Adrenal gland (tissue), 19 donors: ENCODE measurements at places on chromosomes 5 and 9.

DNA sequence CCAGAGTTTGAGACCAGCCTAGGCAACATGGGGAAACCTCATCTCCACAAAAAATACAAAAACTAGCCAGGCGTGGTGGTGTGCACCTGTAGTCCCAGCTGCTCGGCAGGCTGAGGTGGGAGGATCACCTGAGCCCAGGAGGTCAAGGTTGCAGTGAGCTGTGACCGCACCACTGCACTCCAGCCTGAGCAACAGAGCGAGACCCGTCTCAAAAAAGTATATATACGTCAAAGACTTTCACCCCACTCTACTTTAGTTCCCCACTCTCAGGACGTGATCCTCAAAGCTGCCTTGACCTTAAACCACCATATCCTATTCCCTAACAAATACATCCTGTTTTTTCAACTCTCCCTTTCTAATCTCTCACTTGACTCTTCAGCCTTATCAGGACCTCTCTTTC, 41.0 kb downstream of the PCDHGC5 start:
- no peak for DNase-seq

GRCh38 chr9:83623679-83624076, 735 bp downstream of the IDNK start:
- no peak for DNase-seq

GRCh38 chr5:51890435-51891116, 507.3 kb downstream of the ISL1 start:
- DNase-seq: no peak

GRCh38 chr9:14062586-14063221, 251.2 kb downstream of the NFIB start:
- DNase-seq: no peak

GRCh38 chr9:116320290-116320689, 166.7 kb downstream of the PAPPA start:
- no peak for DNase-seq

- no peak for DNase-seq
Observed at GRCh38 chr5:168005093-168005492, 286.4 kb upstream of the WWC1 start.

- DNase-seq: no peak
Observed at GRCh38 chr5:98309785-98310598, 463.5 kb upstream of the RGMB start.

DNA sequence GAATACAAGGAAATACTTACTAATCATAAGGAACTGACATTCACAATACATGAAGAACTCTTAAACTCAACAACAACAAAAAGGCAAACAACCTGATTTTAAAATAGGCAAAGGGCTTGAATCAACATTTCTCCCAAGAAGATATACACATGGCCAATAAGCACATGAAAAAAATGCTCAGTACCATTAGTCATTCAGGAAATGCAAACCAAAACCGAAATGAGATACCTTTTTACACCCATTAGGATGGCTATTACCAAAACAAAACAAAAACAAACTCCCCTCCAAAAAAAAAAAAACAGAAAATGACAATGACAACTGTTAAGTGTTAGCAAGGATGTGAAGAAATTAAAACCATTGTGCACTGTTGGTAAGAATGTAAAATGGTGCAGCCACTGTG, 104.1 kb upstream of the ZNF462 start:
- DNase-seq: no peak

DNA sequence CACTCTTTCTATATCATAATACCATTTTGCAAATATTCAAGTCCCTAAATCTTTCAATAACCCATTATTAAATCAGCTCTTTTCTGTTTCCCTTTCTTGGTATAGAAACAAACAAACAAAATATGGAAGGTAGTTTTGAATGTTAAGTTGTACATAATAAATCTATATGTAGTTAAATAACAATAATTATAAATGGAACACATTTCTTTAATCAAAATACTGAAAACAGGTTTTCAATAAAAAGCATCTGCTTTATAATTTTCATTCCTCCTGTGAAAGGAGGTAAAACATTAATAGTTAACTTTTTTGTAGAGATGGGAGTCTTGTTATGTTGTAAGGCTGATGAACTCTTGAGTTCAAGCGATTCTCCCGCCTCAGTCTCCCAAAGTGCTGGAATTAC, 54.2 kb downstream of the CDKL3 start:
- no peak for DNase-seq

DNA sequence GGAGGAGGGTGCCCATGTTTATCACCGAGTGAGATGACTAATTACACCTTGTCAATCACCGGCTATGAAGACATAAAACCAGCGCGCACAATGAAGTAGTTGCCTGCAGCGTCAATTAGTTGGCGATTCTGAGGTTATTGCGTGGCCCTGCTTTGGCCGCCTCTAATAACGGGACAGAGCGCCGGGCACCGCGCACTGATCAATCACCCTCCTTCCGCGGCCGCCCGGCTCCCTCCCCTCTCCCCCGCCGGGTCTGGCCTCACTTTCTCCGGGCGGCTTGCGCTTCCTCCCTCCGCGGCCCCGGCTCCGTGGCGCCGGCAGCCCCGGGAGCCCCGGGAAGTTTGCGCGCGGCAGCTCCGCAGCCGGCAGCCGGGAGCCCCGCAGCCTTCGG, 3.3 kb upstream of the LHX2 start:
- DNase-seq: no peak

- no peak for DNase-seq
Observed at GRCh38 chr9:133120501-133121197, 391 bp downstream of the RALGDS start.

DNA sequence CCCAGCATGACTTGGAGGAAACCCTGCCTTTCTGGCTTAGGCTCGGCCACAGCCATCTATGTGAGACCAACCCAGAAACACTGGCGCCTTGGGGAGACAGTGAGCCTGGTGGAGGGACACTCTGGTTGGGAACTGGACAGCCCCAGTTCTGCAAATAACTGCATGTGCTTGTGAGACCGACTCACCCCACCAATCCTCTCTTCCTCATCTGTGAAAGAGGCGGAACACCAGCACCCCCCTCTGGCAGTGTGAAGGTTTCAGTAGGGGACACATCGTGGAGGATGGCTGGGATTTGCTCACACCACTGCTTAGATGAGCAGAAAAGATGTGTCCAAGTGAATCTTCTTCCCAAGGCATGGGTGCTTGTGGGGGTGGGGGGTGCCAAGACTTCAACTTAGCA, 43.4 kb upstream of the N4BP3 start:
- DNase-seq: no peak

DNA sequence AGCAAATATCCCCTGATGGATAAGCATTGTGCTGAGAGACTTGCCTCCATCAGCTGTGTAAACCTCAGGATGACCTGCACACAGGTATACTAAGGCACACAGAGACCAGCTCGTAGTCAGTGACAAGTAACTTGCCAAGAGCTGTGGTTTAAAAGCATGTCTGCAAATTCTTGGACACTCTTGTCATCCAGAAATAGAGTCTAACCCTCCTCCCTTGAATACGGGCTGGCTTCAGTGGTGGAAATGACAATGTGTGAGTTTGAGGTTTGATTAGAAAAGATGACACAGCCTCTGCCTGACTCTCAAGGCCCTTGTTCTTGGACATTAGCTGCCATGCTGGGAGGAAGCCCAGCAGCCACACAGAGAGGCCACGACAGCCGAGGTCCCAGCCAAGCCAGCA, 114.4 kb downstream of the GADD45G start:
- DNase-seq: no peak

- DNase-seq: no peak
Observed at GRCh38 chr9:104227108-104227507, 133.0 kb downstream of the SMC2 start.

- DNase-seq: no peak
Observed at GRCh38 chr5:32163785-32164184, 10.3 kb downstream of the GOLPH3 start.

DNA sequence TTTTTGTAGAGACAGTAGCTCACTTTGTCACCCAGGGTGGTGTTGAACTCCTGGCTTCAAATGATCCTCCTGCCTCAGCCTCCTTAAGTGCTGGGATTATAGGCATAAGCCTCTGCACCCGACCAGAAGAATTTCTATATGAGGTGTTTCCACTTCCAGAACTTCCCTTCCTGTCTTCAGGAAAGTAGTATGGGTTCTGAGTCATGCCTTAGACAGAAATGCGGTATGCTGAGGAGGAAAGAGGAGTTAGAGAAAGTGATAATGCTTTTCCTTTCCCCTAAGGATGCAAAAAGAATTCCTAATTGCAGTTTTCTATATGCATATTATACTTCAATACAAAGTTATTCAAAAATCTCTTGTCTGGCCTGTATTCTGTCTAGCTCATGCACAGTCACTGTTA, 16.4 kb upstream of the ADAMTSL1 start:
- no peak for DNase-seq

DNA sequence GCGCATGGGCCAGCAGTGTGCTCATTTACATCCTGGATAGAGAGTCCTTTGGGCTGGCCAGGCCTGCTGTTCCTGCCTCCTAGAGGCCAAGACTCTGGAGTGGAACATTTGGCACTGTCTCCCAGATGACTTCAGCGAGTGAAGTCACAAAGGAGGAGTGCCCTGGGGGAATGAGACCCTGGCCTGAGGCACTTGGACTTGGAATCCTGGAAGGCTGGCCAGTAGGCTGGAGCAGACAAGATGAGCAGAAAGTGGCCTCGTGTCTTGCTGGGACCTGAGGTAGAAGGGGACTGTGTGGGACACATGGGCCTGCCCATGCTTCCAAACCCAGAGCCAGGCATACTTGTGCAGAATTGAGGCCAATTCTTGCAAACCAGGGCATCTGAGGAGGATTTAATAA, at the start of gene TSSK1B:
TSS of gene TSSK1B (minus strand) at position 101 of the 400 bp plus-strand sequence. CDS start 150 bp downstream, outside the sequence.
- DNase-seq: no peak

GRCh38 chr9:137784641-137785513, 92.7 kb upstream of the CACNA1B start:
- no peak for DNase-seq

DNA sequence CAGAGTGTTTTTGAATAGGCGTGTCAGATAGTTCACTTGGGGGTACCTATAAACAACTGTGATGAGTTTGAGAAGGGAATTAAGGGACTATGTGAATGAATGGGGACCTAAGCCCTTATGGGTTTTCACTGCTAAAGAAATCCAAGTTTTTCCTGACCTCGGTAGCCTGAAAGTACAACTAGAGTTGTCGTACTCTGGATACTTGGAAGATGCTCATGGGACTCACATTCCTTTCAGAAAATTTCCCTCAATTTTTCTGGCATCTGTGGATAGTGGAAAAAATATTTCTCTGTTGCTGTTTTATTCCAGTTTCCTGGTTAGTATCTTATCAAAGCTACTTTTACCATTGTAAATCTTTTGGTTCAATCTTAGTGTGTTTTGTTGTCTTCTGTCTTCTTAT, 1112.3 kb upstream of the SEMA6A start:
- no peak for DNase-seq

DNA sequence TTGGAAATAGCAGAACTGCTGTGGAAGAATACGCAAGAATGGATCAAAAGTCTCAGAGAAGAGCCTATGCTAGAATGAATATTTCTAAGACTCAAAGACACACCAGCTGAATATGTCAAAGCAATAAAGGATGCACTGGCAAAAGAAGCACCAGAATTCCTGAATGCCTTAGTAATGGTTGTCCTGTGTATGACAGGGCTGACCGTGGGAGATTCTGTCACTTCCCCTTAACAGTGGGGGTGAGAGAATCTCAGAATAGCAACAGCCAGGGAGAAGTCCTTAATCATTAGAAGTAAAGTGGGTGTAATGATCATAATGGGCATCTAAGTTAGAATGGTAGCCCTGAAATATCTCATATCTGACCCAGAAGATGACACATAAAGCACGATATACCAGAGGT, 14.6 kb upstream of the PRR16 start:
- no peak for DNase-seq

DNA sequence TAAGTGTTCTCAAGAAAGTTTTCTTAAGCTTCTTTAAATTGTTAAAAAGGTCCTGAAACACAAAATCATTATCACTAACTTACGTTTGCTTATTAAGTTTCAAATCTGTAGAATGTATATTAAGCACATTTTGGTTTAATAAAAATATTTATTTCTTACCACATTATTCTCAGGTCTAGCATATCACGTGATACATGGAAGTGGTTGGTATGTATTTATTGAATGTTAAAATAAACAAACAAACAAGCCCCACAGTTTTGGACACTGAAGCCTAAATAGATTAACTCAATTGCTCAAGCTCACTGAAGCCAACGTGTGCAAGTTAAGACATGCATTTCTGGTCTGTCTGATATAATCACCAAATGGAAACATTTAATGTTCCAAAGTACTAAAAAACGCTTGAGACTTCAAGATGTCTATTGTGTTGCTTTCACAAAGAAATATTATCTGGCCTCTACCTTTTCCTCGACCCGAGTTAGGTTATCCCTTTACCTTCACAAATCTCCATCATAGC, 1136.9 kb downstream of the TAF11L14 start:
- no peak for DNase-seq

GRCh38 chr5:72673623-72674022, 142.8 kb upstream of the TNPO1 start:
- no peak for DNase-seq

DNA sequence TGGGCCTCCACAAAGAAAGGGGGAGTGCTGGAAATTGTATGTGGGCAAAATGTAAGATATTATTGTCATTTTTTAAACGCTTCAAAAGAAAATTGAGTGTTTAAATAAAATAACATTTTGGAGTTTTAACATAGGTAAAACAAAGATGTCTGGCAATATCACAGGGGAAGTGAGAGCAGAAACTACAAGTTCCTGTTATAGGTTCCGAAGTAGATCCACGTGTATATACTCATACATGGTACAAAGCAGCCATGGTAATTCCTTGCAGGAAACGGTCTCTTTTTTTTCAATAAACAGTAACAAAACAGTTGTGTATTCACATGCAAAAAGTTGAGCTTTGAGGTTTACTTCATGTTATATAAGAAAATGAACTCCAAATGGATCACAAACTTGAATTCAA, 78.4 kb downstream of the MTRR start:
- no peak for DNase-seq

GRCh38 chr9:135604437-135605237, 34.7 kb downstream of the GLT6D1 start:
- no peak for DNase-seq

- no peak for DNase-seq
Observed at GRCh38 chr9:104264431-104264830, 170.3 kb downstream of the SMC2 start.

- peak; percentile 63 for DNase-seq
Observed at GRCh38 chr5:98774192-98775033, 950 bp downstream of the RGMB start.

- no peak for DNase-seq
Observed at GRCh38 chr5:178389026-178389729, 156.6 kb upstream of the PHYKPL start.

- no peak for DNase-seq
Observed at GRCh38 chr5:116887104-116887503, 312.5 kb upstream of the SEMA6A start.

DNA sequence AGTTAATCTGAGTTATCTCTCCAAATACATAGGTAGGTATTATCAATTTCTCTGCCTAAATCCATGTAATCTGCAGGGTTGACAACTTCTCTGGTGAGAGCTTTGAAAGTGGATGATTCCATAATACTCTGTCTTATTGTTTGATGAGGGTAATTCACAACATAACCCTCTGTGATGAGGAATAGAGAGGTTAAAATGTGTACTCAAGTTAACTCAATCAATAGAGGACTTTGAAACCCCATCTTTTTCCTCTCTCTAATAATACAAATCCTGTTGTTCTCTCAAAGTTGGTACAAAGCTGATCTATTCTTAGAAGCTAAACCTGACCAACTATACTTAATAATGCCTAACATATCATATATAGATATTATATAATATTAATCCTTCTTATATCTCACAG, 100.1 kb downstream of the PLPPR1 start:
- DNase-seq: no peak
